Activated CD4-positive, alpha-beta memory T cell treated with anti-CD3 and anti-CD28 coated beads, Interleukin-2, amount 10 ng/mL, durations not matched to agents 7 days and 5 days (primary cell): ENCODE measurements at places on chromosomes 5 and 9. TPM values are rescaled to one million over a fixed set of nuclear protein-coding genes. Genes with fewer than 3 reads are reported as not detected.

DNA sequence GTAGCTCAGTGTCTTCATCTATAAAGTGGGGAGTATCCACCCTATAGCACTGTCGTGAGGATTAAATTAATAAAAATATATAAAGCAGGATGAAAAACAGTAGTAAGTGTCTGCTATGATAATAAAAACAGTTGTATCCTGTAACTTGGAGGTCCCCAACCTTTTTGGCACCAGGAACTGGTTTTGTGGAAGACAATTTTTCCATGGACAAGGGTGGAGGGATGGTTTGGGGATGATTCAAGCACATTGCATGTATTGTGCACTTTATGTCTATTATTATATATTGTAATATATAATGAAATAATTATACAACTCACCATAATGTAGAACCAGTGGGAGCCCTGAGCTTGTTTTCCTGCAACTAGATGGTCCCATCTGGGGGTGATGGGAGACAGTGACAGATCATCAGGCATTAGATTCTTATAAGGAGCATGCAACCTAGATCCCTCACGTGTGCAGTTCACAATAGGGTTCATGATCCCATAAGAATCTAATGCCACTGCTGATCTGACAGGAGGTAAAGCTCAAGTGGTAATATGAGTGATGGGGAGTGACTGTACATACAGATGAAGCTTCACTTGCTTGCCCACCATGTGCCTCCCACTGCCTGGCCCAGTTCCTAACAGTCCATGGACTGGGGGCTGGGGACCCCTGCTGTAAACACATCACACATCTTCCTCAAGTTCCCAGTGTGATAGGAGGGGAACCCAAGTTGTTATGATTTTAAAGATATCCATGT lies 177.4 kb upstream of the DAPK1 start:
- H3K27ac ChIP-seq = no peak overlapping the region
- no peaks in the 10 kb centered on the region for H3K36me3 ChIP-seq
- no peak for DNase-seq

DNA sequence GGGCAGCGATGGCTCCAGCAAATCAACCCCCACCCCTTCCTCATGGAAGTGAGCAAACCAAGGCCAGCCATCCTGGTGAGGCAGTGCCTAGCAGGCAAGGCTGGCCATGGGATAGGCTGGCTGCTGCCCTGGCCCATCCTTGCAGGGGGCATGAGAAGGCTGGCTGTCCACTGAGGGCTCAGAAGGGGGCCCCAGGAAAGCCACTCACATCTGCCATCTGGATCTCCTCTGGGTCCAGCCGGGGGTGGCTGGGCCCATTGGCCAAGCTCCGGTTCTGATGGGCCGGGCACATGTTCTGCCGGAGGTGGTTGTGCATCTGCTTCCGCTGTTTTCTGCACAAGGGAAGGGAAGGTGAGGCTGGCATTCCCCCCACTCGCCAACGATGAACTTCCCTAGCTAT lies 57.1 kb downstream of the PSD2 start:
- no peaks in the 10 kb centered on the region for H3K36me3 ChIP-seq
- H3K4me3 ChIP-seq = no peak overlapping the region
- H3K27me3 ChIP-seq = peaks cover 14% of the 10 kb centered on the region
- no peak for DNase-seq

The LECT2 gene
- not detected for total RNA-seq

GRCh38 chr5:164893071-164893470 lies 1387.7 kb downstream of the MAT2B start:
- DNase-seq = no peak
- H3K27me3 ChIP-seq = no peaks in the 10 kb centered on the region
- no peaks in the 10 kb centered on the region for H3K36me3 ChIP-seq
- H3K4me1 ChIP-seq = no peaks in the 10 kb centered on the region

GRCh38 chr5:143309661-143310431 lies 93.6 kb downstream of the NR3C1 start:
- H3K27me3 ChIP-seq = no peaks in the 10 kb centered on the region
- DNase-seq = no peak
- no peak overlapping the region for H3K4me3 ChIP-seq
- no peak overlapping the region for H3K27ac ChIP-seq
- H3K36me3 ChIP-seq = peaks cover 82% of the 10 kb centered on the region

DNA sequence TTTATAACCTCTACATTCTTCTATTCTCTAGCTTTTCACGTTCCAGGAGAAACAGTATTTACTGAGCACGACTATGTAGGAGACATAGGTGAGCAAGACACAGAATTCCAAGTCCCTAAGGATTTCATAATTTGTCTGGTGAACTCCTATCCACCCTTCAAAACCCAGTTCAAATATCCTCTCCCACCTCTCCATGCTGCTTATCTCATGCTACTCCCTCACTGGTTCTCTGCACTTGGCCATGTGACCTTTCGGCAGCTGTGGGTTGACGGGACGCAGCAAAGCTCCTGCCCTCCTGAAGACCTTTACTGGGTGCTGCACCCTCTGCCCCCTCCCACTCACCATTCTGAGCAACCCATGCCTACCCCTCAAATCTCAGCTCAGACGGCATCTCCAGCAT lies 173.2 kb downstream of the RGS3 start:
- DNase-seq = no peak
- no peak overlapping the region for H3K27ac ChIP-seq
- peaks cover 2% of the 10 kb centered on the region for H3K4me1 ChIP-seq
- H3K4me3 ChIP-seq = no peak overlapping the region
- H3K36me3 ChIP-seq = no peaks in the 10 kb centered on the region

DNA sequence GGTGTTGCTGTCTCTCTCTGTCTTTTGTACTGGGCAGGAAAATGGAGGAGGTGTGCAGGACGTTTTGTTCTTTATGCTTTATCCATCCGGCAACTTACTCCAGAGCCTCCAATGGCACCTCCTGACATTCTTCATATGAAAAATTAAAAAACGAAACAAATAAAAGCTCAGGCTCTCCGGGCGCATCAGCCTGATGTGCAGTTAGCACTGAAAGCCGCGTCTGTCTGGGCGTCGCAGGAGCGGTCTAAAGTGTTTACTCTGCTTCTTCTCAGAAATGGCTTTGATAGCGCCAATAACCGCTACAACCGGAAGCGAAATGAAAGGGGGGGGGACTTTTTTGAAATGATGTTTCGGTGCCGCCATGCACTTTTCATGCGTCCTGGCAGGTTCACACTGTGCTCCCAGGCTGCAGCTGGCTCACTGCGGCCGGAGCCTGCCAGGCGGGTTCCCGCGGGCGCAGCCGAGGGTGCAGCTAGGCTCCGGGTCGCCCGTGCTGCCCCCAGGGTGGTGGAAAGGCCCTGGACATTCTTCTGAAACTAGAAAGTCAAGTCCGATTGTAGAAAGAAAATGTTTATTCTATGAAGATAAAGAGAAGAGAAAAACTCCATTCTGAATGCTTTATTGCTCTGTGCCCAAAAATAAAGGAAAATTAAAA lies 407.7 kb upstream of the IRX1 start:
- H3K36me3 ChIP-seq = no peaks in the 10 kb centered on the region
- no peaks in the 10 kb centered on the region for H3K27me3 ChIP-seq
- H3K4me1 ChIP-seq = no peaks in the 10 kb centered on the region

GRCh38 chr5:37015795-37016666 lies 139.5 kb downstream of the NIPBL start:
- peaks cover 37% of the 10 kb centered on the region for H3K36me3 ChIP-seq
- no peak for DNase-seq
- H3K4me1 ChIP-seq = no peaks in the 10 kb centered on the region
- H3K27ac ChIP-seq = no peak overlapping the region
- no peak overlapping the region for H3K4me3 ChIP-seq

The SCGB3A1 gene
- not detected for total RNA-seq

GRCh38 chr5:115033861-115034260 lies 135.8 kb downstream of the TRIM36 start:
- H3K27me3 ChIP-seq = no peaks in the 10 kb centered on the region
- no peak for DNase-seq
- no peak overlapping the region for H3K27ac ChIP-seq

- H3K36me3 ChIP-seq = no peaks in the 10 kb centered on the region
- DNase-seq = no peak
- H3K27ac ChIP-seq = no peak overlapping the region
- H3K4me3 ChIP-seq = no peak overlapping the region
These were observed 29.6 kb upstream of the RANBP17 start for GRCh38 chr5:170832241-170832640.

- no peaks in the 10 kb centered on the region for H3K27me3 ChIP-seq
- DNase-seq = no peak
- no peaks in the 10 kb centered on the region for H3K36me3 ChIP-seq
These were observed 307.9 kb downstream of the FBXL7 start for GRCh38 chr5:15807871-15808270.

DNA sequence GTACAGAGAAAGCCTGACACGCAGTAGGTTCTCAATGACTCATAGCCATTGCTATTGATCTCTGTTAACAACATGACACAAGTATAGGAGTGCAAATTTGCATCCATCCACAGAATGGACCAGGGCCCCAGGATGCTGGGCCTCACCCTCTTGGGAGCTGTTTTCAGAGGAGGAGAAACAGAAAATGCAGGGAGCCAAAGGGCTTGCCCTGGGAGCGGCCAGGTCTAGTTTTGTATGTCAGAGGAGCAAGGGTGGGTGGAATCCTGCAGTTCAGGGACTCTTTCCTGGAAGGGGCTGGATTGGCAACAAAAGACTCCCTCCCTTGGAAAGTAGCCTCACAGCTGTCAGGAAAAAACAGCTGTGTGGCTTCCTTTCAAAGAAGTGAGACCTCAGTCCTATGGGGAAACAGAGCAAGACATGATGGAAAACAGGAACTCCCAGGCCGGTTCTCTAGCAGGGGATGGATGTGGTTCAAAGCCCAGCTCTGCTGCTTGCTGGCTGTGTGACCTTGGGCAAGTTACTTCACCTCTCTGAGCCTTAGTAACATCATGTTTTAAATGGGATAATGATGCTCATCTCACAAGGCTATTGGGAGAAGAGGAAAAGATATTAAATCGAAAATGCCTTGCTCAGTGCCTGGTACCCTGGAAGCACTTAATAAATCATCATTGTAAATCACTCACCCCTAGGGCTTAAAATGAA lies 50.5 kb upstream of the SH3PXD2B start:
- H3K27me3 ChIP-seq = peaks cover 4% of the 10 kb centered on the region
- H3K4me3 ChIP-seq = no peak overlapping the region
- no peaks in the 10 kb centered on the region for H3K4me1 ChIP-seq

The AIF1L gene
- 0.50 TPM for total RNA-seq
